ENCODE measurements at places on chromosomes 6 and 20.

DNA sequence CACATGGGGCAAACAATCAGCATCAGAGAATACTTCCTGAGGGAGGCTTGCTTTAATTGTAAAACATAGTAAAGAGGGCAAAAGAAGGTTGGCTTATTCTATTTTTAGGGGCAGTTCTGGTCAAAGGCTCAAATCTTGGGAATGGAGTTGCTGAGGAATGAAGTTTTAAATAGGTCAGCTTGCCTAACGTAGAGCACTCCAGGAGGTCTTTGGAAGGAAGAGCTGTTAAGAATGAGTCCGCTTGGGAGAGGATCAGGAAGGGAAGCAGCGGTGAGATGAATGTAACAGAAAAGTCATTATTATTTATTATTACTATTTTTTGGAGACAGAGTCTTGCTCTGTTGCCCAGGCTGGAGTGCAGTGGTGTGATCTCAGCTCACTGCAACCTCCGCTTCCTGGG, 108.7 kb downstream of the ZFAND3 start:
- DNase-seq = peak; percentile 18

GRCh38 chr20:21008951-21009350, 97.2 kb downstream of the LINC00237 start:
- no peak for DNase-seq

DNA sequence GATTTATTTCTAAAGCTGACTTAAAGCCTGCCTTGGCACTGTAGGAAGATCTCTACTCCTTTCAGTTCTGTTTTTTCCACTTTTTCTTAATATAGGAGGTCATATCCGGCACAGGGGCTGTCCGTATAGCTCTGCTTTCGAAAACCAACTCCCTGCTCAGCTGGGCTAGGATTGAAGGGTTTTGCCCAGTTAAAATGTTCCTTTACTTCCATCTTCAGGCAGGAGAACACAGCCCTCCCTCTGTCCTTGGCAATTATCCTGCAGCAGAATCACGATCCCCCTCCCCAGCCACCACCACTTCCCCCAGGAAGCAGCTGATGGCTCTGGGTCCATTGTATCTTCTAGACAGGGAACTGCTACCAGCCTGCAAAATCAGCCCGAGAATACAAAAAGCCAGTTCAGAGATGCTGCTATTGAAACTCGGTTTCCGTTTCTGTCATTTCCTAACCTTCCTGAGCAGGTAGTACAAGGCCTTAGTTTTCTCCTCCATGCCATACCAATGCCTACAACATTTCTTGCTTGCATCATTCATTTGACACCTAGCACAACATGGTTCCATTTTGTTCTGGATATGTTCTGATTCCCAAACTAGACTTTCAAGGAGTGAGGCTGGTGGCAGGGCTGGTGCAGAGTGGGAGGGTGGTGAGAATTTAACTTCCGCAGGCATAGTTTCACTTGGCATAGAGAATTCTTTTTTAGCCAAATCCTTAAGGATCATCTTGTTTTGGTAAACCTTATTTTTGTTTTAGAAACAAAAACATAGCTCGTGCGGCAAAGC, 53.9 kb downstream of the FAM50B start:
- no peak for DNase-seq

DNA sequence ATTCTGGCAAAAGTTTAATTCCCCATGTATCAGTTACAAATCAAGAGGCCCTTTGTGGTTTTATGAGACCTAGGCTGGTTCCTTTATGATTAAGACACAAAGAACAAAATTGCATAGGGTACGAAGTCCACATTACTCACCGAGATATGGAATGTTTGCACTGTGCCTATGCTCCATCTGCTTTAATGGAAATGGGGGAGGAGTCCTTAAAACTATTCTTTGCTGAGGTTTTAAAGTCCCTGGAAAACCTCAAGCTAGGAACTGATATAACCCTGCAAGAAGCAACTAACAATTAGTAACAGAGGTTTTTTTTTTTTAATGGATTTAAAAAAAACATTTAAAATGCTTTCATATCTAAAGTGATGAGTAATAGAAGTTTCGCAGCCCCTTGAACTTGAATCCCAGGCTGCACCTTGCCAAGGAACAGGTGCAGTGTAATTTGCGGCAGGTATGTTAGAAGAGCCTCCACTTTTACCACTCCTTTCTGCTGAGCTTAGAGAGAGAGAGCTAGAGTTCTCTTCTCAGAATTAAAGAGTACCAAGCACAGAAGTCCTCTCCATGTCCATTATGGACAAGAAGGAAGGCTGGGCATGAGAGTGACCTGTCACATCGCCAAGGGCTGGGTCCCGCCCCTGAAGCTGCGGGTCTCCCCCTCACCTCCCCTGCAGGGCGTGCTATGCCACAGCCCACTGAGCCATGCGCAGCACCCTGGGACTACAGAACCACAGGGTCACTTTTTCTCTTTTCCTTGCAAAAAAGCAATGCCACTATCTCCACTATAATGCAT, 2.3 kb downstream of the SERPINB1 start:
- peak; percentile 85 for DNase-seq

DNA sequence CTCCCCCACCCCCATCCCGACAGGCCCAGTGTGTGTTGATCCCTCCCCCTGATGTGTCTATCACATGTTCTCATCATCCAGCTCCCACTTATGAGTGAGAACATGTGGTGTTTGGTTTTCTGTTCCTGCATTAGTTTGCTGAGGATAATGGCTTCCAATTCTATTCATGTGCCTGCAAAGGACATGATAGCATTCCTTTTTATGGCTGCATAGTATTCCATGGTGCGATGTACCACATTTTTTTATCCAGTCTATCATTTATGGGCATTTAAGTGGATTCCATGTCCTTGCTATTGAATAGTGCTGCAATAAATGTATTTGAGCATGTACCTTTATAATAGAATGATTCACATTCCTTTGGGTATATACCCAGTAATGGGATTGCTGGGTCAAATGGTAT, 66.6 kb upstream of the NXT1 start:
- DNase-seq = no peak

- DNase-seq = no peak
These were observed 182.0 kb downstream of the COL21A1 start for GRCh38 chr6:56065408-56065807.

GRCh38 chr6:166754218-166755030, 127.4 kb upstream of the RPS6KA2 start:
- DNase-seq = no peak

GRCh38 chr6:116562614-116563013, 8.7 kb upstream of the RWDD1 start:
- no peak for DNase-seq

DNA sequence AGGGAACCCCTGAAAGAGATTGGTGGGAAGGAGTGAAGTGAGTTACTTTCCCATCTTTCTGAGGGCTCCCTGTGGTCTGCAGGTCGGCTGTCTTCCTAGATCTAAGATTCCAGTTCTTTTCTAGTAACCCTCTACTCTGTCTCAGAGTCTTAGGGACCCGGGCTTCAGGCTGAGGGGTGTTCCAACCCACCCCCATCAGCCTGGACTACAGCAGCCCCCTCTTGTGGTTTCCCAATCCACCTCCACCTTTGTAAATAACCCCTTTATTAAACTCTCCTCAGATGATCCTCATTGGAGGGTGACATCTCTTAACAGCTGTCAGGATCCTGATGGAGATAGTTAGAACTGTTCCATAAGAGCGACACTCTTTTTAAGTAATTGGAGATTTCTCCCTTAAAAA, 300.4 kb downstream of the LRFN2 start:
- no peak for DNase-seq
